ENCODE measurements at places on chromosomes 7 and 10. TPM values are rescaled to one million over a fixed set of nuclear protein-coding genes. Genes with fewer than 3 reads are reported as not detected.

The SMKR1 gene
- total RNA-seq = not detected

The HHEX gene
- total RNA-seq = 6.6 TPM

The CASTOR2 gene
- total RNA-seq = 70.3 TPM

The GHRHR gene
- not detected for total RNA-seq

The LOXL4 gene
- 59.4 TPM for total RNA-seq

The HYAL4 gene
- 0.21 TPM for total RNA-seq

The ACSM6 gene
- not detected for total RNA-seq

The CALHM3 gene
- 20.3 TPM for total RNA-seq

The LIPM gene
- not detected for total RNA-seq

The ASB10 gene
- not detected for total RNA-seq

The CLCN1 gene
- 0.12 TPM for total RNA-seq
